ENCODE measurements at places on chromosomes 6 and 20.
A peak's percentile ranks its signal among the peaks of the same experiment; 100 is the strongest.

GRCh38 chr20:46607849-46608497, 43.3 kb downstream of the SLC13A3 start:
- DNase-seq = no peak

GRCh38 chr6:71197267-71197666, 91.3 kb upstream of the OGFRL1 start:
- peak; percentile 25 for DNase-seq

DNA sequence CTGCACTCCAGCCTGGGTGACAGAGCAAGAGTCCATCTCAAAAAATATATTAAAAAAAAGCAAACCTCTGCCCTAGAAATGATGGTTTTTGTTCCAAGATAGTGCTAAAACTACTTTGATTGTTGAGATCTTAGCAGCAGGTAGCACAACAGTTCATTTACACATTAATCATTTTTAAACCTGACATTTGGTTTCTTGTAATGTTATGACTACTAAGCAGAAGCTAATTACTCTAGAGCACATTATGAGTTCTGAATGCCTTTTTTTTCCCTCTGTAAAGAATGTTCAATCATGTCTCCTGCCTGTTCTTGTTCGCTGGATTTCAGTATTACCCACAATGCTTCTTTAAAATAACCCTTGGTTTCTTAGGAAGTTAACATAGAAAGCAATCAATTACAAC, 24.7 kb upstream of the PHF3 start:
- DNase-seq = no peak

GRCh38 chr20:57342829-57343228, 8.2 kb upstream of the RAE1 start:
- DNase-seq = no peak

DNA sequence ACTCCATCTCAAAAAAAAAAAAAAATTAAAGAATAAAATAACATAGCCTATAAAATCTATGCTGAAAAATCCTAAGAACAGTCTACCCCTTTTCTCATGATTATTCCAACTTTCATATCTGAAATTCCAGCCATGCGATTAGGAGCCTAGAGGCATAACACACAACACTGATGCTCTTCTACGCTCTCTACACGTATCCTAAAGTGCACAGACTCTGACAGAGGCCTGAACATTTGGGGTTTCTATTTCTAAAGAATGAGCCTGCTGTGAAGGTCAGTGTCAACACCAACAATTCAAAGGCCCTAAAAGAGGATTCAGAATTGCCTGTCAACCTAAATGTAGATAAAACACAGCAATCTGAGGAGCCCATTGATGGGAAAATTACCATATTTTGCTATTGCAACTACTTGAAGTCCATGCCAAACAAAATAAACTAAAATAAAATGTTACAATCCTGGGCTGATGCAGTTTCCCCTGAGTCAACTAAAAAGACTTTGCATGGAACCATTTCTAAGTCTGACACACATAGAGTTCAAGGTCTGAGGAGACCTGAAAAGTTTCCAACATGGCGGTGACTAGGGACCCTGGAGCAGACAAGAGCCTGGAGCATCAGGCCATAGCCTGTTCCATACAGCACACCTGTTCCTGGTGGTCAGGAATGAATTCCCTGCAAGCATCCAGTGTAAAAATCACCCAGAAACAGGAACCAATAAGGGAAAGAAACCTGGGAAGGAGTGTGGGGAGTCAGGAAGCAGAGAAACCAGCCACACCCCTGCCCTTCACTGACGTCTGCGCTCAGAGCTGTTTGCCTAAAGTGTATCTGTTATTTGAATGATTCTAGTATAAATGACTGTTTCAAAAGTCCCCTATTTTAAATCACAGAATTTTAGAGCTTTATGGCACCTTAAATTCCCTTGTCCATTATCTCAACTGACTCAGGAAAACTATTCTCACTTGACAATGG, 11.8 kb downstream of the NINL start:
- DNase-seq = no peak

- no peak for DNase-seq
Measured at GRCh38 chr20:25318471-25319240, 70.8 kb downstream of the PYGB start.

DNA sequence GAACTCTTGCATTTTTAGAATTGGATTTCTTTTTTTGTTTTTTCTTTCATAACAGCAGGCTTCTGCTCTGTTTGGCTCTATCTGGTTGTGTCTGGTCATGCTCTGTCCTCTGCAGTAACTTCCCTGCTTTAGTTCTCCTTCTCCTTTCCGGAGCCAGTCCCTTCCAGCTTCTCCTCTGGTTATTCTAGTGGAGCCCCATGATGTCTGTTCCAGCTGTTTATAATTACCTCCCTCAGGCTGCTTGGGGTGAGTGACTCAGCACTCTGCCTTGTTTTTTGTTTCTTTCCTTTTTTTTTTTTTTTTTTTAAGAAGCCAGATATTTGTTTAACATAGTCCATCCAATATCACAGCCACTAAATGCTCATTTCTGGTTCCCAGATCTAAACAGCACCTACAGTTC, 409.6 kb downstream of the MAFB start:
- DNase-seq = peak; percentile 14

DNA sequence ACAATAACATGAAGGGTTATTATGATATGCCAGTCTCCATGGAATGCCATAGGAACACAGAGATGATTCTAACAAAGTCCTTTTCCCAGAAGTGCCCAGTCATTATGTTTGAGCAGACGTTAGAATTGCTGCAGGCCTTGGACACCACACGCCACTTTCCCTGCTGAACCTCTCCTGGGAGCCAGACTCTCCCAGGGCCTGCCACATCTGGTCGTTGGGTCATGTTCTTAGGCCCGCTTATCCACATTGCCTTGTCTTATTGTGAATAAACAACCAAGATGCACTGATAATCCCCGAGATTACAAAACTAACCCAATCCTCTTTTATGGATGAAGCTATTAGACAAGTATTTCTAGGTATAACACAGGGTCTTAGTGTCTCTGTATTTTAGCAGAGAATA, 276.5 kb upstream of the CITED2 start:
- DNase-seq = peak; percentile 80

GRCh38 chr6:33721508-33721907, 10.0 kb upstream of the UQCC2 start:
- DNase-seq = no peak

- no peak for DNase-seq
Measured at GRCh38 chr6:108895571-108895970, 47.3 kb downstream of the ARMC2 start.

- no peak for DNase-seq
Measured at GRCh38 chr20:10540636-10541493, 105.8 kb downstream of the SLX4IP start.

- DNase-seq = no peak
Measured at GRCh38 chr6:49782293-49782692, 4.8 kb downstream of the PGK2 start.

- DNase-seq = no peak
Measured at GRCh38 chr6:7152462-7152861, 44.7 kb downstream of the RREB1 start.

GRCh38 chr6:161301338-161301737, 27.5 kb upstream of the AGPAT4 start:
- no peak for DNase-seq

DNA sequence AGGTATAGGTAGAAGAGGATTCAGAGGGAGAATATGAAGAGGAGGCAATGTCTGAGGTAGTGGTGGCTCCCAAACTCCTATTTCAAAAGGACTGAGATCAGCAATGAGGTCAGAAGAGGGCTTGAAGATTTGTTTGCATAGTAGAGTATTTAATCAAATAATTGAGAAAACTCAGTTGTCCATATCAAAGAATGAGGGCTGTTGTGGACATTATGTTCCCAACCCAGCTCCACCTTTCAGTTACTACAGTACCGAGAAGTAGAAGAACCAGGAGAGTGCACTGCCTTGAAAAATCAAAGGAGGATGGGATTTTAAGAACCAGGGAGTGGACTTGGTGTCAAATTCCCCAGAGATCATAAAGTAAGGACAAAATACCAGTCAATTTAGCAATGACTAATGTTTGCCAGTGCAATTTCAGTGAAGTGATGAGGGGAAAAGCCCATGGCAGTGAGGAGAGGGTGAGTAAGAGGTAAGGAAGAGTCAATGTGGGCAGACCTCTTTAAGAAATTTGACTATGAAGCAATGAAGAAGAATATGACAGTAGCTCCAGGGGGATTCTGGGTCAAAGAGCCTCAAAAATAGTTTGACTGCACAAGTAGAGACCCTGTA, 382.4 kb downstream of the PKHD1 start:
- DNase-seq = no peak

GRCh38 chr20:32484958-32485769, 100.0 kb downstream of the NOL4L start:
- peak; percentile 84 for DNase-seq

DNA sequence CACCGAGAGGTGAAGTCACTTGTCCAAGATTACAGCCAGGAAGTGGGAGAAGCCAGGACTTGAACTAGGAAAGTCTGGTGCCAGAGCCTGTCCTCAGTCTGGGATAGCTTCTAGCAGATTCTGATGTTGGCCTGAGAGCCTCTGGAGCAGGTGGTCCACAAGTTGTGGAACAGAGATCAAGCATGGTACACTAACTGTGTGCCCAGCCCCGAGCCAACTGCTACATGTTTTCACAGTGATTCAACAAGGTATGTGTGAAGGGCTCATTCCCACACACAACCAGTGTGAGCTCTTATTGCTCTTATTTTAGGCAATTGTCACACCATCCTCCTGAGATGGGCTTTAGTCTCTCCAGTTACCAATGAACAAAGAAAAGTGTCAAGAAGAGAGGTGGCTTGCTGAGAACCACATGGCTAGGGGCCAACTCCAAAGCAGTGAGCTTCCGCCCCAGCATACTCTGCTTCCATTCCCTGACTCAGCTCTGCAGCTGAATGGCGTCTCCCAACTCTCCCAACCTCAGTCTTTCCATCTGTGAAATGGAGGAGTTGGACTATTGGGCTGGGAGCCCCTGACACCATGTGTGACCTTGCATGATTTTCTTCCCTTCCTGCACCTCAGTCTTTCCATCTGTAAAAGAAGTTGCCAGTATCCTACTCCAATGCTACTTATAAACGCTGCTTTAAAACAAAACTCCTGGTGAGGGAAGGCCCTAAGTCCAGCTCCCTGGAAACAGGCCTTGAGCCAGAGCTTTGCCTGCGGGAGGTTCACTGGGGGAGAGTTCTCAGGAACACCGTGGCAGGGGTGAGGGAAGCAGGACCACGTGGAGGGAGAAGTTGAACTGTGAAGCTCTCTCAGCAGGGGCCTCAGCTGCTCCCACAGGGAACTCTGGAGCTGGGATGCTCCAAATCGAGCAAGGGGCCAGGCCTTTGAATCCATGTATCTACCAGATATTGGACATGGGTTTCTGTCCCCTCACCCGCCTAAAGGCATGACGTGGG, 40.9 kb downstream of the CDH22 start:
- no peak for DNase-seq

DNA sequence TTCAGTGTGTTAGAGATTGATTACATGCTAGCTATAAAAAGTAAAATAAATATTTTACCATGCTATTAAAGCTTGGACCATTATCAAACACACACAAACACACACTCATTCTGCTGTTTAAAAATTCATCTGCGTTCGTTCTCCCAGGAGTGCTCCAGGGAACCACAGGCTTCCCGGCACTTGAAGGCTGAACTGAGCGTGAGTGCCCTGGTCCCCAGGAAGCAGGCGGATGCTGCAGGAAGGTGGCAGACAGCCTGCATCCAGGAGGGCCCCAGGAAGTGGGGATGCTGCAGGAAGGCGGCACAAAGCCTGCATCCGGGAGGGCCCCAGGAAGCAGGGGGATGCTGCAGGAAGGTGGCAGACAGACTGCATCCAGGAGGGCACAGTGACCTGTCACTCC, 147.2 kb upstream of the SNX9 start:
- DNase-seq = no peak

DNA sequence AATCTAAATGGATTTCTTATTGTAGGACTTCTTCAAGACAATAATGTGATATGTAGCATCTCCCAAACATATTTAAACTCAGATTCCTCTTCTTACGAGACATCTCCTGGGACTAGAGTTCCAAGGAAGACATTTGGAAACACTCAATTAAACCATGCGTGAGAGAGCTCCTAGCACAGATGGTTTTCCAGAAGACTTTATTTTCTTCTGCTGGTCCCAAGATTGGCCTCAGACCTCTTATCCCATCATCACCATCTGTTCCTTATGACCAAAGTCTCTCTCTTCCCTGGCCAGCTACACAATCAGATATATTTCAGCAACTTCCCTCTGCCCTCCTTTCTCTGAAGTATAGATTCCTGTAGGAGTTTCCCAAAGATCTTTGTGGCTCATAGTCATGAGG, 93.2 kb upstream of the JARID2 start:
- peak; percentile 85 for DNase-seq

DNA sequence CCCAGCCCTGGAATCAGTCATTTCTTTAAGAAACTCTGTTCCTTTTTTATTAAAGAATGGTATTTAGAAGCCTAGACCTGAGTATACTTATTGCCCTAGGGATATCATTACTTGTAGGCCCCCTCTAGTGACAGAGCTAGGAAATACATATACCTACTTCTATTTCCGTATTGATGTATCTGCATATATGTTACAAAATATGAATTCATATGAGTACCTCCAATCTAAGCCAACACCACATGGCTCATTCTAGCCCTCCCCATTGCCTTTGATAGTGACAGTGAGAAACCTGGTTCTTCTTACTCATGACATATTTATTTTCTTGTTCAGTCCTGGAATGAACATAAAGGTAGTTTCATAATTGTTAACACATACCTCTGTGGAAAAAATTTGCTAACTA, 137.2 kb downstream of the FARS2 start:
- DNase-seq = peak; percentile 76

DNA sequence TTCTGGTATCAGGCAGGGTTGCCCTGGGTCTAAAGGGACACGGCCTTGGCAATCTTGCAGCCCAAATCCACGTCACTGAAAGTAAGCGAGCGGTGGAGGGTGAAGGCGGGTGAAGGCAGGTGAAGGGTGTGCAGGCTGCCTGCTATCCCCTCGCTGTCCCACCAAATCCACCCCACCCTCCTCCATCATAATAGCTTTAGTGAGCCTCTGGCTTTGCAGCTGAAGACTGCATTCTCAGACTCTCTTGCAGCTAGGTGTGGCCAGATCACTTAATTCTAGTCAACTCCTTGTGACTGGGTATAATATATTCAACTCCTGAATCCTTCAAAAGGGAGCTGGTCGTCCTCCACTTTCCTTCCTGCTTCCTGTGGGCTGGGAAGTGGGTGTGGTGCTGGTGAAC, 126.7 kb upstream of the TRAF3IP2 start:
- DNase-seq = no peak

DNA sequence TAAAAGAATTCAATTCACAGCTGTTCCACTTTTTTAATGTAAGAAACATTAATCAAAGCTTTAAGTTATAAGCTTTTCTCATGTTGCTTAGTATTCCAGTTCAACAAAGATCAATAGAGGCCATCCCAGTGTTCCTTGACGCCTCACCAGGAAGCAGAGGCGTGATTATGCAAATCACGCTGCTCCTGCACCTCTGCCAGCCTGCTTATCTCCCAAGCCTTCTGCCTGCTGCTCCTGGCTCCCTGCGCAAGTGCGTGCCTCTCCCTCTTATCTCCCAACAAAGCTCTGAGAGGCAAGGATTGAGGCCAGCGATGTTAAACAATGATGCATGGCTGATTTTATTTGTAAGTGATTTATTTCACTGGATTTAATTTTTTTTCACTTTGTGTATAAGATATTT, 42.8 kb downstream of the INSM1 start:
- peak; percentile 96 for DNase-seq

- no peak for DNase-seq
Measured at GRCh38 chr20:15071085-15071808, 733.8 kb upstream of the FLRT3 start.

- peak; percentile 1 for DNase-seq
Measured at GRCh38 chr6:74343804-74344203, 647.8 kb downstream of the CD109 start.

GRCh38 chr6:108837236-108837971, 10.8 kb upstream of the ARMC2 start:
- DNase-seq = no peak

Measured in NCI-H82 (cell line).